RWPE1 (cell line): ENCODE measurements at places on chromosomes 7 and 10.
A peak's percentile ranks its signal among the peaks of the same experiment; 100 is the strongest.

GRCh38 chr10:76675951-76676587 lies 961.5 kb downstream of the KCNMA1 start:
- peak; percentile 18 for DNase-seq

- peak; percentile 68 for DNase-seq
These were observed 784 bp upstream of the SERPINE1 start for GRCh38 chr7:101125989-101126650.

- DNase-seq = no peak
These were observed 34.1 kb downstream of the PRKG1 start for GRCh38 chr10:51108406-51108805.

DNA sequence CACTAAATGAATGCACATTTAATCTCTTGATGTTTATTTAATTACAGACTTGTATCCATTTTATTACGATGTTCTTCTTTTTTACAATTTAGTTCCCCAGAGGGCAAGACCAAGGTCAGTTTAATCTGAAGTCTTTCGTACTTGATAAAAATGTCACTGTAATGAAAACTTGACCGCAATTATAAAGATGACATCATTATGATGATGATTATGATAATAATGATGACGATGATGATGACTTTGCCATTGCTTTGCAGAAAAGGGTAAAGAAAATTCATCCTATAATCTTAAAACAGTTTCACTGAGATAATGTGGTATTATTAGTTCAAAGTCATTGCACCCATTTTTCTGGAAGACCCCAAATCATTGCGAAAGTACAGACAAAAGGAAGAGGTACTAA lies 290.1 kb downstream of the NEBL start:
- DNase-seq = no peak

DNA sequence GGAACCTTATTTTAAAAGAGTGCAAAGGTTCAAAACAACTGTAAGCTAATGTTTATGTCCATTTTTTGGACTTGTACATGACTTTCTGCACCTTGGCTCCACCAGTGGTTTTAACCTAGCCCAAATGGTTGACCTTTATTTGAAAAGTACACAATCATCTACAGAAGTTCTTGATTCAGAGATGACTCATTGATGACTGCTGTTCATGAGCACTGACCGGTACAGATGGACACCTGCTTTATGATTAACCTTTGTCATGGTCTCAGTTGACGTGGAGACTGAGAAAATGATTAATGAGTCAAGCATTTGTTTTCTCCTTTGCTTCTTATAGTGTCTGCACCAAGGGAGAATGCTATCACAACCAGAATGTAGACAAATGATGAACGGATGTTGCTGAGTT lies 55.7 kb upstream of the PTER start:
- DNase-seq = peak; percentile 38

- DNase-seq = no peak
These were observed 151.4 kb upstream of the FERD3L start for GRCh38 chr7:19296617-19297016.

DNA sequence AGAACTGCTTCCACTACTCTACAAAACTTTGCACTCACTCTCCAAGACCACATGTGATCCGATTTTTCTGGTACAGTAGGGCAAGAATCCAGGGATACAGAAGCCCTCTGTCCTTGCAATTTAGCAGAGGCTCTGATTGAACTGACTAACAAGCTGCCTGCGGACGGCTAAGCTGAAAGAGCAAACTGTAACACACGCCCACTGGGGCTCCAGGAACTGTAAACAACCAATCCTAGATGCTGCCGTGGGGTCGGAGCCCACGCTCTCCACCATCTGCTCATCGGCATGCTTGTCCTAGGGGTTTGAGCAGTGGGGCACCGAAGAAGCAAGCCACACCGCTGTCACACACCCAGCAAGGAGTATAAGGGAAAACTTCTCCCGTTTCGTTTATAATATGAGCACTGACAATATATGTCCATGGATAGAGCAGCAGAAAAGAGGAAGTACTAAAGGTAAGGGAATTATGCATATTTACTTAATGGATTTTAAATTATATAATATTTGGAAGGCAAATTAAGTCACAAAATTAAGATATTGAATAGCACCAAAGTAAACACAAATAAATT lies 634.4 kb upstream of the POT1 start:
- DNase-seq = no peak

DNA sequence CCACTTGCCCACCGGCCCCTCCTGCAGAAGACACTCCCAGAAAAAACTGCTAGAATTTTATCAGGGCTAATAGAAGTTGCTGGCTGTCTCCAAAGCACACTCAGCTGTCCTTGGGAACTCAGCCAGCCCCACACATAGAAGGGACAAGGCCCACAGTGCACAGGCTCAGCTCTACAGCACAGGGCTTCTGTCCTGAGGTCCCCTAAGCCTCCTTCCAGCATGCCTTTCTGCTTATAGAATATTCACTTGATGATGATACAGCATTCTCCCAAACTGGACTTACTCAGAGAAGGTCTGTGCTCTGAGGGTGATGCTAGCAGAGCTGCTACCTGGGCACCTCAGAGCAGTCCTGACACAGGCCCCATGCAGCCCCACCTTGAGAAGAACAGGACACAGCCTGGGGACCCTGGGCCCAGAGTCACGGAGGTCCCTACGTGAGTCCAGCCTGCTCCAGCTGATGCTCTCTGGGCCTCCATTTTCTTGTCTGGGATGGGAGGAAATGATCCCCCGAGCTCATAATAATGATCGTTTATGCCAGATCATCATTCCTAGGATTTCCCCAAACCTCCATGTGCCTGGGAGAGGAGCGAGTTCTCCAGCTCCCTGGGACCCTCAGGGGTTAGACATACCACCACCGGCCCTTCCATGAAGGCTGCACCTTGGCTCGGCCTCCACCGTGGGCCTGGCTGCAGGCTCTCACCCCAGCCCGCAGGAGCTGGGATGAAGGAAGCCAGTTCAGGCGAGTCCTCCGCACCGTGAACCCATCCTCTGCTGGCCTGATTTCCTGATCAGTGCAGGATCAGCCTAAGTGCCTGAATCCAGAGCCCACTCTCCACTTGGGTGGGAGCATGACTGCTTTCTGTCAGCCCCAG lies 145.6 kb downstream of the ZNF248 start:
- no peak for DNase-seq

- DNase-seq = peak; percentile 30
These were observed 22.7 kb upstream of the AGFG2 start for GRCh38 chr7:100516135-100516812.

GRCh38 chr10:24873281-24873683 lies 79.1 kb downstream of the PRTFDC1 start:
- peak; percentile 88 for DNase-seq

DNA sequence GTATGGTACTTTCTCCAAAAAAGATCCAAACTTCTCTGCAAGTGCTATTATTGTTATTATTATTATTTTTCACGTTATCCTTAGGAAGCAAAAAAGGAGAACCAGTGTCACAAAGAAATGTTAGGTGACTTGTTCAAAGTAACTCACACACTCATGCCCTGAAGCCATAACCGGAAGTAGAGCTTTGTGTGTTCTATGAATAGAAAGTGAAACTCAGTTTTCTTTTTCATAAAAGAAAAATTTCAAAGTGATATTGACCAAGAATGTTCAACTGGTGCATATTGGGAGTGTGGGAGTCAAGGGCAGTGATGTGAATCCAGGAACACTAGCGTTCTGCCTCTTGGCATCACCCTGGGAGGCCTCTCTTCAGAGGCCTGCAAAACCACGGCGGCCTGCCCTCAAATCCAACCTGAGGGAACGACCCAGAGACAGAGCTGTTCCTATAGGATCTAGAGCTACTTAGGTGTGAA lies 106.1 kb downstream of the PRKCQ start:
- DNase-seq = no peak

GRCh38 chr7:3961857-3962503 lies 660.9 kb downstream of the SDK1 start:
- DNase-seq = no peak

DNA sequence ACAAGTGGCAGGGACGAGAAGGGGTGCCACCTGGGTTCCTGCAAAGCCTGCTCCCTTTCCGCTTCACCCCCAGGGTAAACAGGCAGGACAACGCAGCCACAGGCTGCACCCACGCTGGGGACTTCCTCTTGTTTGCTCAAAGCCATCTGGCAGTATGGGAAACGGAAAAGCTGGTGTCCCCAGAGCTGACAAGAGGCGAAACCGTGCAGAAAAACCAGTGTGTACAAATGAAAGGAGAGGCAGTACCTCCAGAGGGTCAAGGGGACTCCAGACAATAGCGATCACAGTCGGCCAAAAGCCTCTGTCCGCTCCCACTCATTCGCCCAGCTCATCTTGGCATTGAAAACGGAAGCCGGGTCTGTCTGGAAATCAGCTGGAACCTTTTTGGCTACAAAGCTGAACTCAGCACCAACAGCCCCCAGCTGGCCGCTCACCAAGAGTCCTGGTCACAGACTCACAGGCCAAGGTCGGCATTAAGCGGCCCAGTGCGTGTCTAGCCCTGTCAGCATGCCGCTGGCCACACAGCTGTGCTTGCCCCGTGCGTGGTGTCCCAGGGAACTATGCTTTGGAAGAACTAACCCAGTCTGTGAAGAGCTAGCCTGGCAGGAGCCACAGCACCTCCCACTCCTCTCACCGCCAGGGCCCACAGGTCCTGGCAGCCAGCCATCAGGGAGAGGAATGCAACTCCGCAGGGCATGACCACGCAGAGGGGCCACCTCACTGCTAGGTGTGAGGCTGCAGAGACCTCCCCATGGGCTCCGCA lies 10.4 kb downstream of the TNS3 start:
- peak; percentile 45 for DNase-seq

- DNase-seq = no peak
These were observed 140.7 kb downstream of the ICA1 start for GRCh38 chr7:8121243-8121642.

GRCh38 chr10:117259279-117259678 lies 18.4 kb downstream of the SLC18A2 start:
- no peak for DNase-seq

DNA sequence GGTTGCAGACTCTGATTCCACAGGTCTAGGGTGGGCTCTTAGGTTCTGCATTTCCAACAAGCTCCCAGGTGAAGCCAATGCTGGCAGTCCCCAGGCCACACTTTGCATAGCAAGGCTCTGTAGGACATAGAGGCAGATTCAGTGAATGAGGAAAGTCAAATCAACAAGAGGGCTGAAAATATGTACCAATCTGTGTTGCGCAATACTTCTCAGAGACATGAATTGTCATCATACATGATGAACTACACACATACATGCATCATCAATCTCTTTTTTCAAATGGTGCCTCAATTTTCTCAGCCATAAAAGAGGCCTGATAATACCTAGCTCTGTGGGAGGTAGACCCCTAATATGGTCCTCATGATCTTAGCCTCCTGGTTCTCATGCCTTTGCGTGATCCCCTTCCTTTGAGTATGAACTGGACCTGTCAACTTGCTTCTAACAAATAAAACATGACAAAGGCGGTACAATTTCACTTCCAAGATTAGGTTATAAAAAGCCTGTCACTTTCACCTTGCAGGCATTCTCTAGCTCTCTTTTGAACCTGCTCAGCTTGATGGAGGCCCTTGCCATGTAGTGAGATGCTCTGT lies 49.0 kb downstream of the PIK3CG start:
- no peak for DNase-seq

GRCh38 chr7:151930695-151931094 lies 25.6 kb upstream of the GALNTL5 start:
- DNase-seq = no peak

DNA sequence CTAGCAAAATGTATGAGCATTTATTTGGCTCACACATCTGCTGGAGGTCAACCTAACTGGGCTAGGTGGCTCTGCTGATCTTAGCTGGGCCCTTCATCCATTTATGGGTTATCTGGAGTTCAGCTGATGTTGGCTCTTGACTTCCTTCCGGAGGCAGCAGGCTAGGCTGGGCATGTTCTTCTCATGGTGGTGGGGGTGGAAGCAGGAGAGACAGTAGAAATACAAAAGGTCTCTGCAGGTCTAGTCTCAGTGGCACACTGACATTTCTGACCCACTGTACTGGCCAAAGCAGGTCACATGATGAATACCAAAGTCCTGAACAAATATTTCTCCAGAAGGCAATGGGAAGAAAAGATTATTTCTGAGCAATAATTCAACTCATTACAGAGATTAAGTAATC lies 334.6 kb downstream of the CRPPA start:
- DNase-seq = no peak

- DNase-seq = no peak
These were observed 49.4 kb downstream of the BUB3 start for GRCh38 chr10:123203393-123204126.

DNA sequence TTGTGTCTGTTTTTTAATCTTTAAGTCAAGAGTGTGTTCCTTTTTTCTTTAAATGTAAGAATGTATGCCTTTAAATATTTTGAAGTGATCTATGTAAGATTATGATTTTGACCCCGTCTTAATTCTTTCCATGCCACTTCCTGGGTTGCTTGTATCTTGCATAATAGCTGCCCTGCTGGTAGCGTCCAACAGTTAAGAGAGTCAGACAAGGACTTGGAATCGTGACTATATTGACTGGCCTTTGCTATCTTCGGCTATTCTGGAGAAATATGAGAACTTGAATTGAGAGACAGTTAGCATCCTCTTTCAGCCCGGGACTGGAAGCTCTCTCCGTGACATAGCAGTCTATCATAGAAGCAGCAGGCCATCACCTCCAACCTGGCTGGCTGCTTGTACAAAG lies 13.0 kb downstream of the NRP1 start:
- DNase-seq = no peak

GRCh38 chr7:111137296-111138192 lies 46.6 kb downstream of the LRRN3 start:
- no peak for DNase-seq

DNA sequence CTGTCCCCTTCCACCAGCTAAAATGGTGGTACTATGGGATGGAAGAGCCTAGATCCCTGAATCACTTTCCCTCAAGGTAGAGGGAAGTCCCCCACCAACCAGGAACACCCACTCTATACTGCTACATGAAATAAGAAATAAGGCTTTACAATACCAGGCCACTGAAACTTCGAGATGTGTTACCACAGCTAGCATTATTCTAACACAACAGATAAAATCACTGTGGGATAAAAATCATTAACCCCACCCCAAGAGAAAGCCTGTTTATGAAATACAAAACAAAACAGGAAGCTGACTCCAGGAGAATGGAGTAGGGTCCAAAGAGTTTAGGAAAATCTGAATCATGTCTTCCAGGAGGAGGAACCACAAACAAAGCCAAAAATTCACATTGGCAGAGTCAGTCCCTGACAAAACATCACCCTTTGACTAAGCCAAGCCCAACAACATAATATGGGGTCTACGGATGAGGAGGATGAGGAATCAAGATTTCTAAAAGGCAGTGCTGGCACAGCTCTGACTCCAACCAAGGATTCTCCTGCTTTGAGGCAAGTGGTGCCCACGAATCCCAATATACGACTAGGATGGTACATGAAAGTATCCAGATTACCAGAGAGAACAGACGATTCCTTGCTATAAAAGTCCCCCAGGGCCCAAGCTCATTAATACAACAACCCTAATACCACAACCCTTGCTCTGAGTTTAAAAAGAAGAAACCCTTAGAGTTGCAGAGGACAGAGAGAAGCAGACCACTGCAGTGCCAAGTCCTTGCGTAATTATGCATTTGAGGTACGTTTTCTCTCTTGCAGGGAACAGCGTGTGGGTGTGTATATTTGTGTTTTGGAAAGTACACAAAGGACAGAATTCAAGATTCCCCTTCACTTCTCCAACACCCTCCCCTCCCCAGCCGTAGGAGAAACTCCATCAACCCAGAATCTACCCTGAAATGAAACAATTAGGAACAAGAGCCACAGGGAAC lies 23.7 kb downstream of the XPNPEP1 start:
- DNase-seq = no peak

GRCh38 chr10:33012306-33012705 lies 54.3 kb upstream of the ITGB1 start:
- no peak for DNase-seq
